ENCODE measurements at places on chromosomes 3 and 15.
A peak's percentile ranks its signal among the peaks of the same experiment; 100 is the strongest.

- peak; percentile 33 for DNase-seq
Observed at GRCh38 chr15:55546718-55547117, 38.7 kb upstream of the DNAAF4 start.

GRCh38 chr3:61743067-61743466 is 181.7 kb downstream of the PTPRG start:
- no peak for DNase-seq

DNA sequence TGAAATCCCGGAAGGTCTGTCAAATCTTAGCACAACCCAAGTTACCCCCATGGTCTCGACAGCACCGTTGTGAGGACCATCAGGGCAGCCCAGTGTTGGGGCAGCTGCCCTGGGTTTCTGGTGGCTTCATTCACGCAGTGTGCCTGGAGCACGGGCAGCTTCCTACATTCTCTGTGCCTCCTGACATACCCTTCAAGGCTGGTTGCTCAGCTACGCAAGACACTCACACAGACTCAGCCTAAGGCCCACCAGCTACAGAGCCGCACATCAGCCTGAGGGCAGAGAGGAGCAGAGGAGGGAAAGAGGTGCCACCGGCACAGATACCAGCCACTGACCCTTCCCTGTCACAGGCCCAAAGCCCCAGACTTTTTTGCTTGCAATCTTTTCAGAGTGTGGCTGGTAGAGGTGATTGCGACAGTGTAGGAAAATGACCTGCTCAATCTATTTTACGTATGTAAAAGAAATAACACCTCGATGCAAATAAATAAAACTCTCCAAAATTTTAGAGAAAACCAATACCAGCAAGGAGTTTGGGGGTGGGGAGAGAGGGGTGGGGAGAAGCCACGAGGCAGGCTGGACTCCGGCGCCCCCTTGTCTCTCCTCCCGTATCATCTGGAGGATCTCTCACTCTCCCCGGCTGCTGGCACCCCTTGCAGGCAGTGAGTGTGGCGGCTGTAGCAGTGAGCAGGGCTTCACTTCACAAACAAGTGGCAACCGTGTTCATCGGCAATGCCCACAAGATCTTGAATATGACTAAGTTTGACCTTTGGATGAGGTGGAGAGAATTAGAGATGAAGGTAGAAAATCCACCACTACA is 12.7 kb downstream of the CSPG5 start:
- DNase-seq = no peak

DNA sequence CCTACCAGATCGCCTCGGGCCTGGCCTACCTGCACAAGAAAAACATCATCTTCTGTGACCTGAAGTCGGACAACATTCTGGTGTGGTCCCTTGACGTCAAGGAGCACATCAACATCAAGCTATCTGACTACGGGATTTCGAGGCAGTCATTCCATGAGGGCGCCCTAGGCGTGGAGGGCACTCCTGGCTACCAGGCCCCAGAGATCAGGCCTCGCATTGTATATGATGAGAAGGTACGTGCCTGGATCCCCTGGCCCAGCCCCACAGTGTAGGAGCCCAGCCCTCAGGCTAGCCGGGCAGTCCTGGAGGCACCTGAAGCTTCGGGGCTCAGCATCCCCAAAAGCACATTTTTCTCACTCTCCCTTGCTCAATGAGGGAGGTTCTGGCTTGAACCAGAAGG is 135.8 kb downstream of the LRRK1 start:
- no peak for DNase-seq

DNA sequence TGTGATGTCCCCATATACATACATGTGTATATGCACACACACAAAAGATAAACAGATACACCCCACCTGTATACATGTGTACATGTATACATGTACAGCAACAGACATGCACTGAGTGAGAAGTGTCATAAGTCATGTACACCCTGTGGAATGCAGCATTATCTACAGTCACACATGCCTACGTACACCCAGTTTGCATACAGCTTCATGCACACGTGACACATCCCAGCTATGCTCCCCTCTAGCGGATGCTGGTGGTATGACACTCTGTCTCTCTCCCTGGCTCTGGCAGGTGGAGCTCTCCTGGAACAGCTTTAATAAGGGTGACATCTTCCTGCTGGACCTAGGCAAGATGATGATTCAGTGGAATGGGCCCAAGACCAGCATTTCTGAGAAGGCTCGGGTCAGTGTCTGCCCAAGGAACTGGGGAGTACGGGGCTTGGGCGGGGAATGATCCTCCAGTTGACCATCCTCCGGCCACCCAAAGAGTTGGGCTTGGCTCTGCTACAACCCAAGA is 6.3 kb downstream of the VILL start:
- DNase-seq = peak; percentile 88

GRCh38 chr15:70632491-70633102 is 130.8 kb downstream of the UACA start:
- DNase-seq = no peak

DNA sequence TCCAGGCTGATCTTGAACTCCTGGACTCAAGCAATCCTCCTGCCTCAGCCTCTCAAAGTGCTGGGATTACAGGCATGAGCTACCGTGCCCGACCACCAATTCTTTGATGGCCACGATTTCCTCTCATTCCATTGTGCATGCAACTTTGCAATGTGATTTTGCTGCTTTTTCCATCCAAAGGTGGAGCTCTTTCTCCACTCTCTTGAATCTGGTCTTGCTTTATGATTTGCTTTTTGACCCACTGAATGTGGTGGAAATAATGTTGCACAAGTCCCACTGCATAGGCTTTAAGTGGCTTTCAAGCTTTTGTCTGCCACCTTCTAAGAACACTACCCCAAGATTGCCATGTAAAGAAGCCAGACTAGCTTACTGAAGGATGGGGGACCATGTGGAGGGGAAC is 10.6 kb downstream of the RPS27L start:
- no peak for DNase-seq

DNA sequence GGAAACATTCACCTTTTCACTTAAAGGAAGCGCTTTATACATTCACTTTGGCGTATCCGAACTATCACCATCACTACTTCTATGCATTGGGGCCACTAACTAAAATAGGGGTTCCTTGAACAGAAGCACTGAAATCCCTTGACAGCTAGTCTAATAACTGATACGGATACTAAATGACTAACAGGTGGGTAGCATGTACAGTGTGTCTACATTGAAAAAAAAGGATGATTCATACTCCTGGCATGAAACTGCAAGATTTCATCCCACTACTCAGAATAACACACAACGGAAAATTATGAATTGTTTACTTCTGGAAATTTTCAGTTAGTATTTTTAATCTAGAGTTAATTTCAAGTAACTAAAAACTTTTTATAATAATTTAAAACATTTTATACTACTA is 96.7 kb downstream of the SMARCC1 start:
- DNase-seq = no peak

GRCh38 chr3:78703944-78704343 is 1063.9 kb downstream of the ROBO1 start:
- DNase-seq = peak; percentile 12

DNA sequence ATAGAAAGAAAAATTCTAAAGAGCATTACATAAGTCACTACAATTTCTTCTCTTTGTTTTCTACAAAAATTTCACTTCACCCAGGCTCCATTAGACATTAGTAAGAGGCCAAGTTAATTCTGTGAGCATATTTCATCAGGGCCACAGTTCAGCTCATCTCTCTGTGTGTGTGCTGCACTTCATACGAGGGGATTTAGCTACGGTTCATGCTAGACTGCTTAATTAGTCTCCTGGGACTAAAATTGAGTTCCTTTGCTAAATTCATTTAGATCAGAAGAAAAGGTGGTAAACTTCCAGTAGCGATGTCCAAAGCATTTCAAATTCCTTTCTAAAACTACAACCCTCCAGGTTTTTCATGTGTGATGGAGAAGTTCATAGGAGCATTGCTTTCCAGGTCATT is 83.1 kb upstream of the SETMAR start:
- no peak for DNase-seq

DNA sequence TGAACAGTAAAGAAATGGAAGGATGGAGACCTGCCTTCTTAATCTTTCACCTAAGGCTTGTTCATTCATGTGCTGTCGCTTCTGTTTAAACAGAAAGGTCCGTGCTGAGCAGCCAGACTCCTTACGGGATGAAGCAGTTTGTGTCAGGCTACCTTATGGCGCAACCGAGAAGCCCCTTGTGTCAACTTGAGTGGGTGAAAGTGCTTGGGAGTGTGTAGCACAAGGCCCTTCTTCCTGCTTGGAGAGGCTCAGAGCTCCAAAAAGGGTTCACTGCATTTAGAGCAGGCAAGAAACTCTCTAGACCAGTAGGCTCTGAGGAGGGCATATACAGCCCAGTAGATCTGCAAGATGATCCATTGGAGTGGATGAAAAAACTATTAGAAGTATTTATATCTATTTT is 16.0 kb downstream of the CAPN3 start:
- no peak for DNase-seq

DNA sequence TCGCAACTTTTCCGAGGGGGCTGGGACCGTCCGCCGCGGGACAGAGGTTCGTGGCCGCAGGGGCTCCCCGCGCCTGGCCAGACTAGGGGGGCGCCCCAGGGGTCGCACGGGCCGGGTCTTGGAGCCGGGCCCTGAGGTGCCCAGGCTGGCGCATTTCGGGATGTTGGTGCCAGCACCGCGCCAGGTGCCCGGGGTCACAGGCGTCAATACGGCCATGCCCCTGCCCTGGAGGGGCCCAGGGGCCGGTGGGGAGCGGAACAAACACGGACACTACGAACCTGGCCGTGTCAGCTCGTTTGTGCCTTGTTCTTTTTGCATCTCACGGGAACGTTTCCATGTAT is 366 bp downstream of the TM6SF1 start:
- DNase-seq = no peak

DNA sequence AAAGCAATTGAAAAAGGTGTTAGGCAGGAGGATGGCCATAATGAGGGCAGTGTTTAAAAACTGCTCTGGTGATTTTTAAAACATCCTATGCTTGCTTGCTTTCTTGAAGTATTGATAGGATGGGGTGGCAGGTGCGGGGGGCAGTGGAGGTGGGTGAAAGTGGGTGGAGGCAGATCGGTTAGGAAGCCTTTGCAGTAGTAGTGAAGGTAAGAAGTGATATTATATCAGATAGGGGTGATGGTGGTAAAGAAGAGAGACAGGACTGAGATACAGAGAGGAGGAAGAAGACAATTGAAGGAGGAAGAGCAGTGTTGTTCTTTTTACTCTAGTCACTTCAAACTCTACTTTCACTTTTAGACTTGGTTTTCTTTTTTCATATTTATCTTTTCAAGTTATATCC is 11.1 kb downstream of the ZNF80 start:
- no peak for DNase-seq

DNA sequence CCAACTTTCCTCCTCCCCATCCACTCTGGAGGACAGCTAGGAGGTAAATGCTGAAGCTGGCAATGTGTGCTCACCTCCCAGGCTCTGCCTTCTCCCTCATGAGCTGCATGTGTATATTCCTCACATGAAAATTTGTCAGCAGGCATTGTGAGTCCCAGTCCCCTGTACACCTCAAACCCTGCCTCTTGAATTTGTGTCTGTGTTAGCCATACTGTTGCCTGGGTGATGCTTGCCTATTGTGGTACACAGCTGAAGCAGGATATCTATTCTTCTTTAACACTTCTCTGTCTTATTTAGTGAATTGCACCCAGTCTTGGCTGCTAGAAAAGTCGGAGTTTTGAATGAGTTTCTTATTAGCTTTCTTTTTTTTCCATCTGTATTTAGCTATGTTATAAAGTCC is 586.0 kb upstream of the TGFBR2 start:
- DNase-seq = no peak

Data from foreskin fibroblast (primary cell).